ENCODE measurements at places on chromosomes 1 and 21.
A peak's percentile ranks its signal among the peaks of the same experiment; 100 is the strongest.

DNA sequence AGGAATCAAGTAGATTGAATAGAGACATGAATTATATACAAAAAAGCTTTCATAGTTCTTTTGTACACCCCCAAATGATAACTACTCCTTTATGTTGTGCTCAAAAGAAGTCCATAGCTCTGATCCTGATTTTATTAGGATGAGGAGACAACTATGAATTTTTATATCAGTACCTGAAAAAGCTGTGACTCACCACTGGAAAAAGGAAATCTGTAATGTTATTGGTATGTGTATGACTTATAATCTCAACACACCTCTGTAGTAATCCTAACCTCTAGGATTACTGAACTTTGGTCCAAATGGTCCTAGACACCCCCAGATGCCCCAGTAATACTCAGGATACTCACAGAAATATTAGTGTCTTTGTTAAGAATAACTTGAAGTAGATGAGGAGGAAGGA is 10.2 kb downstream of the PRKAB2 start:
- no peak for DNase-seq

GRCh38 chr1:222123111-222123510 is 381.2 kb upstream of the DUSP10 start:
- DNase-seq: no peak

DNA sequence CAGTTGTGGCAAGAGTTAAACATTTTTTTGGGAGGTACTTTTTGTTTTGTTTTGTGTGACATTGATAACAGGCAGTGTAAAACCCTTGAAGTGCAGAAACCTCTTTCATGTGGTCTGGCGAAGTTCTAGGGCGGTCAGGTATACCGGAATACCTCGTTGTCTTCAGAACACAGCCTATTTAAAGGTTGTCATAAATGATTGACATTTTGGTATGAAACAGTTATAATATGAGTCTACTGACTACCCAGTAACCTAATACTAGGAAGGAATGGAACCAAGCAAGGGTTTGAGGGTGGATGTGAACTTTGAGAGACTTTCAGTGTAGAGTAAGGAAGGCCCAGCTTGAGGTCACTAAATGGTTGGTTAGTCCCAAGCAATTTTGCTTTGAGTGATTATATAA is 40.5 kb downstream of the PATJ start:
- peak; percentile 86 for DNase-seq

DNA sequence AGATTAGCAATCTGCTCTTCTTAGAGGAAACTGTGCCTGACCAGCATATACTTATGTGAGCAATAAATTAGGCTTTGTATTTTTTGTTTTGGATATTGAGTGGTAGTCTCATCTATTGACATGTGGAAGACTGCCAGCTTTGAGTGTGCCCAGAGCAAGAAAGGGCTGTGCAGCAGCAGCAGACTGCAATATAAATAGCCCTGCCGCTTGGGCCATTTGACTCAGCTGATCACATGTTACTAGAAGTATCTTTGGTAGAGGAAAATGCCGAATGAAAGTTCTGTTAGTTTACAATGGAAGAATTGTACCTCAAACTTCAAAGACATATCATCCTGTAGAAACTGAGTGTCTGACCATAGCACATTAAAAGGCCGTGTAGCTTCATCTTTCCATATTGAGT is 9.1 kb upstream of the PSMB2 start:
- DNase-seq: no peak

- DNase-seq: no peak
These were observed 10.9 kb upstream of the PROX1 start for GRCh38 chr1:213976665-213977485.

DNA sequence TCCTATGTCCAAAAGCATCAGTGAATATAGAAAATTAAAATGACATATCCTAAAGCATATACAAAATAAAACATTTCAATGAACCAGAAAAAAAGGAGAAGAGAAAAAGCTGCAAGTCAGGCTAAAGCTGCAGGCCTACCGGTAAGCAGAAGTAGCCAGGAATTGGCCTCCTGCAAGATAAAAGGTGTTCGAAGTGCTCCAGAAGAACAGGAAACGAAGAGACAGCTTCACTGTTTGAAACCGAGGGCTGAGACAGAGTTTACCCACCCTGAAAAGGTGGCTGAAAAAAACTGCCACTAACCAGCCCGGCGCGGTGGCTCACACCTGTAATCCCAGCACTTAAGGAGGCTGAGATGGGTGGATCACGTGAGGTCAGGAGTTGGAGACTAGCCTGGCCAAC is 37.4 kb downstream of the NSL1 start:
- no peak for DNase-seq

Measured in CD4-positive, CD25-positive, alpha-beta regulatory T cell (primary cell).